ENCODE measurements at places on chromosomes 2 and 18. TPM values are rescaled to one million over a fixed set of nuclear protein-coding genes. Genes with fewer than 3 reads are reported as not detected.
A peak's percentile ranks its signal among the peaks of the same experiment; 100 is the strongest.

NEUROD1 gene
- total RNA-seq, result not detected

CNOT11 gene
- 31.8 TPM for total RNA-seq

GRCh38 chr2:28004086-28004485, 113.6 kb downstream of the BABAM2 start:
- H3K27me3 ChIP-seq, result no peaks in the 10 kb centered on the region
- no peaks in the 10 kb centered on the region for H3K4me1 ChIP-seq
- H3K4me3 ChIP-seq, result no peak overlapping the region
- no peaks in the 10 kb centered on the region for H3K36me3 ChIP-seq

SPATA3 gene
- not detected for total RNA-seq

DNA sequence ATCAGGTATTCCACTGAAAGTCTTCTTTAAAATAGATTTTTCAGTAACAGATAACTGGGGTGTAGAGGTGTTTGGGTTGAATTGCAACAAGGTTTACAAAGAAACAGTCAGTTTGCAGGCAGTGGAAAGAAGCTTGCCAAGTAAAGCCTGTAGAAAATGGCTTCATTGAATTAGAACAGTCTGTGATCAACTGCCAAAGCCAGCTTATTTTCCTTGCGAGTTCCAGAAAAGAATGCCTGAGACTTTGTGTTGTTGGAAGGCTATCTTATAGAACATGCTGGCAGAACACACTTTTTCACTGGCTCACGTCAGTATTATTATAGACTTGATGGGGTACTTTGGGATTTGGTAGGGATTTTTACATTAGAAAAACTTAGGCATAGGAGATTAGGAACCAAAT, 601.0 kb downstream of the XIRP2 start:
- H3K27ac ChIP-seq, result no peak overlapping the region
- H3K27me3 ChIP-seq, result no peaks in the 10 kb centered on the region
- DNase-seq, result peak; percentile 73
- no peaks in the 10 kb centered on the region for H3K36me3 ChIP-seq
- no peaks in the 10 kb centered on the region for H3K4me1 ChIP-seq

AMER3 gene
- 0.09 TPM for total RNA-seq

EPHA4 gene
- 25.8 TPM for total RNA-seq

ALLC gene
- 0.09 TPM for total RNA-seq

GRCh38 chr2:42566837-42567321, 1.6 kb upstream of the MTA3 start:
- H3K4me3 ChIP-seq, result no peak overlapping the region
- no peak for DNase-seq
- H3K36me3 ChIP-seq, result no peaks in the 10 kb centered on the region
- H3K4me1 ChIP-seq, result peaks cover 10% of the 10 kb centered on the region
- H3K27me3 ChIP-seq, result no peaks in the 10 kb centered on the region

DNA sequence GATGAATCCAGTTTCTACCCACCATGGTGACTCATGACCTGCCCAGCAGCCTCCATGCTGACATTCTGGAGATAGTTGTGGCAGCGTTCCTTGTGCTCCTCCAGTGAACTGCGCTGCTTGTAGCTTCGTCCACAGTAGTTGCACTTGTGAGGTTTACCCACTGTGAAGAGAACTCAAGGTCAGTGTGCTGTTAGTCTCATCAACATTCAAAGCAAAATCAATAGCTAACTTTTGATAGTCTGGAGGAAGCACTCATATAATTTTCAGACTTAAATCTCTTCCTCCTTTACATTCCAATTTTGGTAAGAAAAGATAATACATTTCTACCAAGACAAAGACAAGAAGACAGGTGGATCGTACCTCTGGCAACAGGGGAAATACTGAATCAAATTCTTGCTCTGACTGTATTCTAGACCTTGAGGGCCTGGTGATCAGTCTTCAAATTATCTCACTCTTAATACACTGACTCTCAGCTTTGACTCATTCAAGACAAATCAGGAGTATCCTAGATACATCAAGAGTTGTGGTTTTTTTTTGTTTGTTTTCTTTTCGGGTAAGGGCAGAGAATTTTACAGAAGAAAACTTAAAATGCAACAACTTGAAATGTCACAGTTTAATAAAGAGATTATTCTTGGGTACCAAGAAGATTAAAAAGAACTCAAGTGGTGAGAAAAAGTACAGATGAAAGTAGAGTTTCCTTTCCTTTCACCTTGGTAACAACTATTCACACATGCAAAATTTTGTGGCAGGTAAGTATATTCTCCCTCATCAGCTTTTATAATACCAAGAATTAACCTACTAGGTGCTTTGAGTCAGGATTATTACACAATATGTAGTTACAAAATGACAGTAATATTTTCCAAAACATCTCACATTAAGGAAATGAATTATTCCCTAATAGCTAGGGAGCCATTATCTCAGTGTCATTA, 129.2 kb downstream of the IKZF2 start:
- no peak overlapping the region for H3K4me3 ChIP-seq
- no peaks in the 10 kb centered on the region for H3K4me1 ChIP-seq
- no peaks in the 10 kb centered on the region for H3K27me3 ChIP-seq
- no peak overlapping the region for H3K27ac ChIP-seq

DNA sequence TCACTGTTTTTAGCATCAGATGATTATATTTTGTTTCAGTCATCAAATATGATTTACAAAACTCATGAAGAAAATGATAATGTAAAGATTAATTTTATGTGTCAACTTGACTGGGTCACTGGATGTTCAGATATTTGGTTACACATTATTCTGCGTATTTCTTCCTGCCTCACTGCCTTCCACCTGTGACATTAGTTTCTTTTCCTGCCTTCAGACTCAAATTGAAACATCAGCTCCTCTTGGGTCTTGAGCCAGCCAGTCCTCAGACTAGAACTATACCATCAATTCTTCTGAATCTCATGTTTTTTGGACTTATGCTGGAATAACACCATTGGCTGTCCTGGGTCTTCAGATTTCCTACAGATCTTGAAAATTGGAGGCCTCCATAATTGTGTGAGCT, 96.7 kb downstream of the ZNF385B start:
- DNase-seq, result no peak
- H3K36me3 ChIP-seq, result no peaks in the 10 kb centered on the region
- H3K27me3 ChIP-seq, result no peaks in the 10 kb centered on the region

- peaks cover 17% of the 10 kb centered on the region for H3K4me1 ChIP-seq
- H3K36me3 ChIP-seq, result no peaks in the 10 kb centered on the region
- no peak for DNase-seq
- H3K27me3 ChIP-seq, result peaks cover 65% of the 10 kb centered on the region
- H3K27ac ChIP-seq, result no peak overlapping the region
Measured at GRCh38 chr2:26566081-26566375, 75.1 kb downstream of the CIB4 start.

FBLN7 gene
- total RNA-seq, result 5.1 TPM

DNA sequence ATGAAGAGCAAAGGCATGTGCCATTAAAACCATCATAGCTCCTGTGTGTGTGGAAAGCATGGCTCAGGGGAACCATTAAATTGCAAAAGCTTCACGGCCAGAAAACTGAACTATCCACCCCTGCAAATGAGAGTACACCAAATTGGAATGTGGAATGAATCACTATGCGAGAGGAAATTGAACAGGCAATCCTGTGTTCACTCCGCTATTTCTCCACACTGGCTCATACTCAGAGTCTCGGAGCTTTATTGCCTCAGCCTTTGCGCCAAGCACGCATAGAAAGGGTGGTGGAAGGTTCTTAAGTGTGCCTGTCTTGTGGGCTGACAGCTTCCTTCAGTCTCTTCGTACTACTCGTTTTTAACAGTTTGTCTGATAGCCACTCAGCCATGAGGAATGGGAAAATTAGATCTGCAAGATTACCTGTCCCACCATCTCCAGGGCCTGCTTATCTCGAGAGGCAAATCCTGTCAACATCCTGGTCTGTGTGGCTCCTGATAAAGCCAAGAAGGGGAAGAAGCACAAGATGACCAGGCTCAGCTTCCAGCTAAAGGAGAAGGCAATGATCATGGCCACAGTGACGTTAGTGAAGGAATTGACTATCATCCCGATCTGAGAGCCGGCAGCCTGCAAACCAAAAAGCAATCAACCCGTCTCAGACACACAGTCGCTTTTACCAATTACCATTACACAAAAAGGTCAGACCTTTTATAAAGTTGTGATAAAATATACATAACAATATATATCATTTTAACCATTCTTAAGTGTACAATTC, 34.9 kb downstream of the G6PC2 start:
- no peaks in the 10 kb centered on the region for H3K4me1 ChIP-seq
- H3K27ac ChIP-seq, result no peak overlapping the region
- no peak for DNase-seq
- H3K27me3 ChIP-seq, result no peaks in the 10 kb centered on the region
- no peak overlapping the region for H3K4me3 ChIP-seq
- no peaks in the 10 kb centered on the region for H3K36me3 ChIP-seq

- no peaks in the 10 kb centered on the region for H3K36me3 ChIP-seq
- no peak overlapping the region for H3K27ac ChIP-seq
- H3K4me3 ChIP-seq, result no peak overlapping the region
Measured at GRCh38 chr18:26621161-26622026, 73.0 kb upstream of the KCTD1 start.

COL4A4 gene
- 0.13 TPM for total RNA-seq

ARHGAP28 gene
- 26.1 TPM for total RNA-seq

- H3K27ac ChIP-seq, result no peak overlapping the region
- DNase-seq, result peak; percentile 36
- peaks cover 80% of the 10 kb centered on the region for H3K27me3 ChIP-seq
- no peaks in the 10 kb centered on the region for H3K36me3 ChIP-seq
- peak overlapping the region; percentile 54 for H3K4me3 ChIP-seq
- H3K4me1 ChIP-seq, result peaks cover 14% of the 10 kb centered on the region
Measured at GRCh38 chr2:118835746-118836410, 11.6 kb downstream of the EN1 start.

DNA sequence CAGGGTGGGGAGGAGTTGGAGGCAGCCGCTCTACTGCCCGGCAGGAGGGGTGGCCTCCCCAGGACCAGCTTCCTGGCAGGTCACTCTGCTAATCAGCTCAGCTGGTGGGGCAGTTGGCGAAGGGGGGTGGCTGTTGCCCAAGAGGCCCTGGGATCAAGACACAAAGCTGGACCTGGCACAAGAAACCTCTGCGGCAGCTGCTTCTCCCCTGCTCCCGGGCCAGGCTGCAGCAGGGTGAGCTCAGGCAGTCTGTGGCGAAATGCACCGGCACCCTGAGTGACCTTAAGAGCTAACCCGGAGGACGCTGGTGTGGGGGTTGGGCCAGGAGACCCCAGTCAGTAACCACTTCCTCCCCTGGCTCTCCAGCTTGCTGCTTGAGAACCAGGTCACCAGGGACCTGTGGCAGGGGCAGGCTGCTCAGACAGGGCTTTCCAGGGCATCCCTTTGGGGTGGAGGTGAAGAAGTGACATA, 31.1 kb downstream of the TOGARAM2 start:
- peaks cover 79% of the 10 kb centered on the region for H3K4me1 ChIP-seq

DNA sequence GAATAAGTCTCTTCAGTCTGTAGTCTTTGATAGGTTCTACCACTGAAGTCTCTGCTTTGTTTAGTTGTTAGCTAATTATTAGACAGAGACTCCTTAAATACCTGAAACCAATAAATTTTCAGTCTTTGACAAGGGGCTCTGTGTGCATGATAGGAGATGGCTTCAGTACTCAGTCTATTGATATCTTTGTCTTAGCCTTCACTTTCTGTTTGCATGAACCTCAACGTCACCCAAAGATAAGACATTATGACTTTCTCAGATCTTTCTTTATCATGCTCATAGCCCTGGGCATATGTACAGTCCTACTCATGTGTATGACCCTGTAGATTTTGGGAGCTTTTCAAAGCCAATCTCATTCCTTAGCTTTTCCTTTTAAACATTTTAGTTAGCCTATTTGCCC, 183.5 kb upstream of the GCFC2 start:
- no peaks in the 10 kb centered on the region for H3K36me3 ChIP-seq
- DNase-seq, result no peak
- H3K4me1 ChIP-seq, result no peaks in the 10 kb centered on the region
- H3K27ac ChIP-seq, result no peak overlapping the region
- H3K4me3 ChIP-seq, result no peak overlapping the region

GRCh38 chr18:47953471-47953931, 23.0 kb upstream of the SMAD2 start:
- no peak overlapping the region for H3K4me3 ChIP-seq
- no peaks in the 10 kb centered on the region for H3K27me3 ChIP-seq
- H3K4me1 ChIP-seq, result peaks cover 6% of the 10 kb centered on the region
- H3K27ac ChIP-seq, result peak overlapping the region; percentile 71

REG3A gene
- total RNA-seq, result not detected

ABCG5 gene
- total RNA-seq, result not detected

GRCh38 chr2:8872821-8873432, 35.5 kb upstream of the KIDINS220 start:
- H3K4me1 ChIP-seq, result no peaks in the 10 kb centered on the region
- no peaks in the 10 kb centered on the region for H3K27me3 ChIP-seq
- peak; percentile 70 for DNase-seq
- H3K36me3 ChIP-seq, result peaks cover 6% of the 10 kb centered on the region
- no peak overlapping the region for H3K4me3 ChIP-seq
- no peak overlapping the region for H3K27ac ChIP-seq

MPP4 gene
- 0.18 TPM for total RNA-seq

DNA sequence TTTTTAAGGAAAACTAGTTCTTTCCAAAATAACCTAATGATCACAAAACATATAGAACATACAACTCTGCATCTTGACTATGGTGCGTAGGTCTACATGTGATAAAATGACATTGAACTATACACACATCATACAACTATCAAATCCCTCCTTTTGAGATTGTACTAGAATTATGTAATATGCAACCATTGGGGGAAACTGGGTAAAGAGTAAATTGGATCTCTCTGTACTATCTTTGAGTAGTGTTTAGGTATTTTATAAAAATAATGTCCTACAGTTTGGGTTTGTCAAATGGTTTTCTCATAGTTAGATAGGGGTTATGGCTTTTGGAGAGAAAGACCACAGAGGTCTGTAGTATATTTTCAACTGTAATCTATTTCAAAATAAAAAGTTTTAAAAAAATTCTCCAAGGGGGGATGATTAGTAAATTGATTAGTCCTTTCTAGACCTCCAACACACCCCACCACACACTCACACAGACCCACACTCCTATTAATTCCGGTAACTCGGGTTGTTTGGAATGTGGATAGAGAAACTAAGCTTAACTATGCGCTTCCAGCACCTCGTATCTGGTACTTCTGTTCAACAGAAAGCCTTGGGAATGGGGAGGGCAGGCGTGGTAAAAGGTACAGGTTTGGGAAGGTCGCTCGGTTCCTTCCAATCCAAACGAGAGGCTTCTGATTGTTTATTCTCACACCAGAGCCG, 695 bp upstream of the BIRC6 start:
- no peaks in the 10 kb centered on the region for H3K36me3 ChIP-seq
- peaks cover 4% of the 10 kb centered on the region for H3K4me1 ChIP-seq
- peak overlapping the region; percentile 95 for H3K4me3 ChIP-seq
- DNase-seq, result no peak
- peak overlapping the region; percentile 97 for H3K27ac ChIP-seq
- no peaks in the 10 kb centered on the region for H3K27me3 ChIP-seq

- no peak overlapping the region for H3K4me3 ChIP-seq
- no peaks in the 10 kb centered on the region for H3K27me3 ChIP-seq
- no peak for DNase-seq
Measured at GRCh38 chr2:185181901-185182300, 556.7 kb upstream of the FSIP2 start.

- peak; percentile 17 for DNase-seq
- H3K4me1 ChIP-seq, result no peaks in the 10 kb centered on the region
- no peaks in the 10 kb centered on the region for H3K27me3 ChIP-seq
Measured at GRCh38 chr2:102520009-102520408, 47.0 kb downstream of the SLC9A4 start.

FZD7 gene
- 22.4 TPM for total RNA-seq

EPB41L3 gene
- total RNA-seq, result 80.6 TPM

- no peaks in the 10 kb centered on the region for H3K36me3 ChIP-seq
- no peak overlapping the region for H3K4me3 ChIP-seq
- H3K27me3 ChIP-seq, result no peaks in the 10 kb centered on the region
- H3K27ac ChIP-seq, result no peak overlapping the region
- no peaks in the 10 kb centered on the region for H3K4me1 ChIP-seq
Measured at GRCh38 chr18:21669736-21670285, 34.8 kb downstream of the ABHD3 start.

ARHGAP25 gene
- 3.1 TPM for total RNA-seq

Measured in muscle of leg (tissue), 16 donors.